ENCODE measurements at places on chromosomes 13 and 19. TPM values are rescaled to one million over a fixed set of nuclear protein-coding genes. Genes with fewer than 3 reads are reported as not detected.

FFAR3 gene
- not detected for polyA plus RNA-seq

LSM14A gene
- polyA plus RNA-seq: 44.5 TPM

PTH2 gene
- polyA plus RNA-seq: not detected

RNF113B gene
- not detected for polyA plus RNA-seq

UBE2L5 gene
- polyA plus RNA-seq: 0.16 TPM

ZNF534 gene
- polyA plus RNA-seq: not detected

ZNF446 gene
- polyA plus RNA-seq: 2.7 TPM

IRGC gene
- polyA plus RNA-seq: not detected

Measured in adrenal gland (tissue), 19 donors.